ENCODE measurements at places on chromosomes 16 and 17.

DNA sequence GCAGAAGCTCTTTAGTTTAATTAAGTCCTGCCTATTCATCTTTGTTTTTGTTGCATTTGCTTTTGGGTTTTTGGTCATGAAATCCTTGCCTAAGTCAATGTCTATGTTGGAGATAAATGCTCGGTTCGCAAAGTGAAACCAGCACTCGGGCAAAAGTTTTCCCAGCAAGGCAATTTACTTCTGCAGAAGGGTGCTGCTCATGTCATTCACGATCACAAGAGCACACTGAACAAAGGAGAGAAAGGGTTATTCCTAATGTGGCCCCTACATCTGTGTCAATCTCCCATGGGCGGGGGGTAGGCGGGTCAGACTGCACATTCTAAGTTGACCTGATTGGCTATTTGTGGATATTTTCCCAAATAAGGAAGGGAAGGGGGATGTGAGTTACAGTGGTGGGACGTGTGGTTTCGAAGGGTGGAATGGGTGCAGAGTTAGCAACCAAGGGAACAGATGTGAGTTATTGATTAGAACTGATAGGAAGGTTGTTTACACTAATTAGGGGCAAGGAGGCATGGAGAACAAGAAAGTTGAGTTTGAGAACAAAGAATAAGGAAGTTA lies 23.0 kb downstream of the ATF7IP2 start:
- no peak for DNase-seq

- no peak for DNase-seq
Measured at GRCh38 chr17:49132317-49132698, 261 bp upstream of the B4GALNT2 start.

DNA sequence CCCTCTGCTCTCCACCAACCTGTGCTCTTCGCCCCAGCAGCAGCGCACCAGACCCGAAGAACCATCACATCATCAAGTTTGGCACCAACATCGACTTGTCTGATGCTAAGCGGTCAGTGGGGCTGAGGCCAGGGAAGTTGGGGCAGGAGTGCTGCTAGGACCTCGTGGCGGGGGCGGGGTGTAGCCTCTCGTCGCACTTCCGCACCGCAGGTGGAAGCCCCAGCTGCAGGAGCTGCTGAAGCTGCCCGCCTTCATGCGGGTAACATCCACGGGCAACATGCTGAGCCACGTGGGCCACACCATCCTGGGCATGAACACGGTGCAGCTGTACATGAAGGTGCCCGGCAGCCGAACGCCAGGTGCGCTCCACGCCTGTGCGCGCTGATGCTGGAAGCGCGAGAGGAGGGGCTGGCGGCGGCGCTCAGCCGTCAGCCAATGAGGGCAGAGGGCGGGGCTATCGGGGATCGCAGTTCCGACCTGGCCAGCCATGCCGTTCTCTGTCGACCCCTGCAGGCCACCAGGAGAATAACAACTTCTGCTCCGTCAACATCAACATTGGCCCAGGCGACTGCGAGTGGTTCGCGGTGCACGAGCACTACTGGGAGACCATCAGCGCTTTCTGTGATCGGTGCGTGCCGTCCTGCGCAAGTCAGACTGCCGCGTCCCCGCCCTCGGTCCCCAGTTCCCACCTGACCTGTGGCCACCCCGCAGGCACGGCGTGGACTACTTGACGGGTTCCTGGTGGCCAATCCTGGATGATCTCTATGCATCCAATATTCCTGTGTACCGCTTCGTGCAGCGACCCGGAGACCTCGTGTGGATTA lies 3.2 kb upstream of the TMEM88 start:
- peak; percentile 94 for DNase-seq

GRCh38 chr16:30528799-30529457 lies 2.6 kb upstream of the ZNF768 start:
- DNase-seq, result no peak

DNA sequence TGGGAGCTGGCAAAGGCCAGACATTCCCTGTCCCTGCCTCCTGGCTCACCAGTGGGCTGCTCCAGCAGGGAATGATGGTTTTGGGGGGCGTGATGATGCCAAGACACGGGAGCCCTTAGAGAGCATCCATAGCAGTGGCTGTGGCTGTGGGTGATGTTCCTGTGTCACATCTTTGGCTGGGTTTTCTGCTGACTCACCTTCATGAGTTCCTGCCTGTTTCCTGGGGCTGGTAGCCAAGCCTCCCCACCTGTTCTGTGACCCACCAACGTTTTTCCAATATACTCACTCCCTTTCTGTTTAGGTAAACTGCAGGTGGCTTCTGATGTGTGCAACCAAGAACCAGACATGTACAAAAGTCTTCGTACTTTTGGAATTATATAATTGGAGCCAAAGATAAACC lies 16.5 kb upstream of the NF1 start:
- no peak for DNase-seq

DNA sequence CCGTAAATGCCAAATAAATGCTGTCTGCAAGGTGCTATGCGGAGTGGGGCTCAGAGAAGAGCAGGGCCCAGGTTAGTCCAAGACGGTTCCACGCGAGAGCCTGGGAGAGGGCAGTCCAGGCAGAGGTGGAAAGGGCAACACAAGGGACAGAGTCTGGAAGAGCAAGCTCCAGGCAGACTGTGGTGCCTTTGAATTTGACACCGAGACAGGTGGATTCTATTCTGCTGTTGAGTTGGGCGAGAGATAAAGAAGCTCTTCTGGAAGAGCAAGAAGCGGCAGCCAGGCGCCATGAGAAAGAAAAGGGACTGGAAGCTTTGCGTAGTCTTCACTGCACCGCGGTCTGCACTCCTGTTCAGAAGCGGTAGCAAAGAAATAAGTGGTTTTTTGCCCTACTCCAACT lies 55.6 kb downstream of the CYTH1 start:
- no peak for DNase-seq

DNA sequence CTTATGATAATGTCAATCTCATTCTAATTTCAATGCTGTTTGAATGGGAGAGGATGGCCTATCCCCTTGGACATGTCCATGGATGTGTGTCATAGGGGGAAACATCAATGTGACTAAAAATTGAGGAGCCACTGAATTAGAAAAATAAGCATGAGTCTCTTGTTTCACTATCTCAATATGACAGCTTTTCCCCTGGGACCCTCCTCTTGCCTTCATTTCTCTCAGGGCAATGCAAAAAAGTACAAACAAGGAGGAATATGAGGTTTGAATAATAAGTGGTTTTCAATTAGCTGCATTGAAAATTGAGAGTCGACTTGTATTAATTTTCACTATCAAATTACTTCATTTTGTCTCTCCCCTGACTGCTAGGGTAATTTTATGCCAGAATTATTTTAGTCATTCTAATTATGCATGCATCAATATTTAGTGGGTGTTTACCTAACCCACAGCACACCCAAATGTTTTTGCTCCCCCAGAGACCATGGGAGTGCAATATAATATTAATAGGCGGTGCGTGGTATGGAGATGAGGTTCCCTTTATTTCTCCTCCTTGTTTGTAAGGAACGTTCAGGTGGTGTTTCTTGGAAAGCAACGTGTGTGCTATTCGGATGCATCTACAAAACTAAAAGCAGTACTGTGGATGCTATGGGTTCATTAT lies 6.8 kb upstream of the SDR42E1 start:
- DNase-seq, result no peak

GRCh38 chr17:51029568-51030463 lies 90.9 kb downstream of the SPAG9 start:
- DNase-seq, result no peak

- no peak for DNase-seq
Measured at GRCh38 chr17:57666946-57667345, 78.2 kb downstream of the CCDC182 start.

- no peak for DNase-seq
Measured at GRCh38 chr16:47722046-47722445, 260.9 kb downstream of the PHKB start.

- DNase-seq, result peak; percentile 19
Measured at GRCh38 chr17:8997994-8998628, 23.2 kb upstream of the NTN1 start.

- no peak for DNase-seq
Measured at GRCh38 chr17:21076242-21076641, 33.4 kb upstream of the USP22 start.

DNA sequence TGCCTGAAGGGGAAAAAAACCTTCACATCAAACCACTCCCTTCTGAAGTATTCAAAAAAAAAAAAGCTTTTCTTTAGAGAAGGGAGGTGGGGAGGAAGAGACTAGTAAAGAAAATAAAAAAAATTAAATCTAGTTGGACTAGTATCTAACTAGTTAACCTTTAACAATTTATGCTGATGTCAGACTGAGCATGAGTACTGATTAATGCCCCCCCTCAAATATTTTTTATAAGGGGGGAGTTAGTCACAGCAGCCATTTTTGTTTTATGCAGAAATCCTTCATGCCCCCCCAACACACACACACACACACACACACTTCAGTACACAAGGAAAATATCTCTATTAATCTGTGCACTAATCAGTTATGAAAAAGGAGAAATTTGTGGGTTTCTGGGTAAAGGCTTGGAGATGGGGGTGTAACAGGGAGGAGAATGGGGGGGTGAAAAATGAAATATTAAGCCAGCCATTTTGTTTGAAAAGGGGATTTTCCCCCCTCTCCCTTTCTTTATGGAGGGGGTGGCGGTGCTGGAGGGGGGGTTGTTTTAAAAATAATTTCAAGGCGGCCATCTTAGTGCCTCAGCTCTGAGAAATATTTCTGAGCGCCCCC lies 4.7 kb upstream of the CHD3 start:
- DNase-seq, result no peak

DNA sequence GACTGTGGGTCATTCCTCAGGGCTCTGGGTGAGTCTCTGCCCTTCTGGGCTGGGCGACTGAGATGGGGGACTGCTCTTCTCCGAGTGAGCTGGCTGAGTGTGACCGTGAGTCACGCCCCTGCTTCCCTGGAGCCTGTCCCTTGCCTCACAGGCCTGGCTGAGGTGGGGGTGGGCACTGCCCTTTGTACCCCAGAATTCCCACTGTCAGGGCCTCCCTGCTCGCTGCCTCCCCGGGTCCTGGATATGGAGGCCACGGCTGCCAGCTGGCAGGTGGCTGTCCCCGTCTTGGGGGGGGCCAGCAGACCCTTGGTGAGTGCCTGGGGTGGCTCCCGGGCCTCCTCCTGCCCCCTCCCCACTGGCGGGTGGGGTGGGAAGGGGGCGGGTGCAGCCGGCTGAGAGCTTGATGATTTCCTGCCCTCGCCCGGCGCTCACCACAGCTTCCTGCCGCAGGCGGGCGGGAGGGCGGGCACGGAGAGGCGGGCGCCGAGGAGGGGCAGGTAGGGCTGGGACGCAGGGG lies at the start of gene LAT:
Gene LAT (plus strand): TSS at position 434 of the 517 bp plus-strand sequence. CDS start 366 bp downstream, outside the sequence.
- DNase-seq, result peak; percentile 17

DNA sequence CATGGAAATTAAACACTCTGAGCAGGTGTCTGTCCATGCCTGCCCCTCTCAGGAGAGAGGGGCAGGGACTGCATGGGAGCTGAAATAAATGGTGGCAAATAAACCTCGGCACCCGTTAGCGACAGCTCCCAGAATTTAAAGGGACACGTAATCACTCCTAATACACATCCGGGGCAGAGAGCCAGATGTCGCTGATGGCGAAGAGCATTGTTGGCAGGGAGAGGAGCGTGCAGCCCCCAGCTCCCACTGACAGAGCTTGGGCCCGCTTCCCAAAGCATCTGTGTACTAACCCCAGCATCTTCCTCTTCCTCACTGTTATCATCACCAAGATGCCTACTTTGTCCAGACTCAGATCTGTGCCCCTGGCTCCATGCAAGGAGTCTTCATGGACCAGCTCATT lies 85.8 kb downstream of the IRX5 start:
- no peak for DNase-seq

- DNase-seq, result no peak
Measured at GRCh38 chr16:27362570-27363245, 39.3 kb upstream of the IL21R start.

DNA sequence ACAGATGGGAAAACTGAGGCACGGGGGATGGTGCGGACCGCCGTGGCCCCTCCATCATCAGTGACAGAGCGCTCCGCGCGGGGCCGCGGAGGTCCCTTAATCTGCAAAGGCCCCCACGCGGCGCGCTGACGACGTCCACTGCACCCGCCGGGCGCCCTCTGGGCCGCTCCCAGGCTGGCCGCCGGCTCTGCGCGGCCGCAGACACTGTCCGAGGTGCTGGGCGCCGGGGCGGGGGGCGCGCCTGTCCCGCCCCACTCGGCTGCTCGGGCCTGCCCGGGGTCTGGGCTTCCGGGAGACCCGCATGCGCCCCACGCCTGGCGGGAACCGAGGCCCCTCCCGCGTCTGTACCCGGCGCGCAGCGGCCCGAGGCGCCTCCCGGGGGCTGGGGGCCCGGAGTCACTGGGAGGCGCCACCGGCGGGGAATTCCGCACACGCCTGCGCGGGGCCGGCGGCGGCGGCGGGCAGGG lies 550 bp upstream of the RNF213 start:
- peak; percentile 49 for DNase-seq

GRCh38 chr17:28372203-28372944 lies 880 bp downstream of the SARM1 start:
- peak; percentile 23 for DNase-seq

DNA sequence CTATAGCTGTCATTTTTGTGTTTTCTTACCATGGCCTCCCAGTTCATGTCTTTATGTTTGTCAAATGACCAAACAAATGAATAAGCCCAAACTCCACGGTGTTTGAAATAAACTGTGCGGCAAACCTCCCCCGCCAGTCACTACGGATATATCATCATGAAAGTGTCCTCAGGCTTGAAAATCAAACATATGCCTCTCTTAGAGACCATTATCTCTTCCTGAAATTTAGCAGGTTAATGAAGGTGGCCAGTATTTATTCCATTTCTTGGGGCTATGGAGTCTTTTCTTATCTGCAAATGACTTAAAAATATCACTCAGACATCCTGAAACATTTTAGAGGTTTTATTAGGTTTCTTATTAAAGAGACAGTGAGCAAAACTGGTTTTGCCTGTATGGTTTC lies 610.3 kb upstream of the CDH5 start:
- DNase-seq, result no peak

DNA sequence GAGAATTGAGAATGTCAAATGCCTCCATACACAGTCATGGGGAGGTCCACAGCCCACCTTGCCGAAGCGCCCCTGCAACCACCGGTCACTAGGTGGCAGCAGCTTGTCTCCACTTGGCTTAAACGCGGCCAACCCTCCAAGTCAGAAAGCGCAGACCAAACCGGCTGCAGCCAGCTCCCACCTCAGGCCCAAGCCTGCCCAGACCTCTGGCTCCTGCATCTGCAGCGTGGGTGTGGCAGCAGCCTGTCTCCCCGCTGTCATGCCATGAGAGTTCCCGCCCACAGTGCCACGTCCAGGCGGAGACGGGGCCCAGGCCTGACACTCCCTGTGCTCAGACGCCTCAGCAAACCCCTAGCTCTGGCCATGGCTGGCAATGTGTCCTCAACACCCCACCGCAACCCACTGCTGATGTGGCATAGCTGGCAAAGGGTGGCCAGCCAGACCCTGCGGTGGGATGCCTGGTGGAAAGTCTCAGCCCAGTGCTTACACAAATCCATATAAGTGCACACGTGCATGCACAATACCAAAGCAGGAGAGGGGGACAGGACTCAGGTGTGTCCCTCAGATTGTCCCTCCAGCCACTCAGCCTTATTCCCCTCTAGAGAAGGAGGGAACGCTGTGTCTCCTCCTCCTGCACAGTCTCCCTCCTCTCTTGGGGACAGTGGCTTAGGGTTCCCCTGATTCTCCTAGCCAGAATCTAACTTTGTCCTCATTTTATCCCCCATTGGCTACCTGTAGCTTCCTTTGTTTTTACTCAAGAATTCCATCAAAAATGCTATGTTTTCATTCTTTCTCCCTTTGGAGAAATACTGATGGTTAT lies 10.9 kb downstream of the COPZ2 start:
- DNase-seq, result peak; percentile 87

Data from NCI-H1436 (cell line).